ENCODE measurements at places on chromosomes 2 and 18.

DNA sequence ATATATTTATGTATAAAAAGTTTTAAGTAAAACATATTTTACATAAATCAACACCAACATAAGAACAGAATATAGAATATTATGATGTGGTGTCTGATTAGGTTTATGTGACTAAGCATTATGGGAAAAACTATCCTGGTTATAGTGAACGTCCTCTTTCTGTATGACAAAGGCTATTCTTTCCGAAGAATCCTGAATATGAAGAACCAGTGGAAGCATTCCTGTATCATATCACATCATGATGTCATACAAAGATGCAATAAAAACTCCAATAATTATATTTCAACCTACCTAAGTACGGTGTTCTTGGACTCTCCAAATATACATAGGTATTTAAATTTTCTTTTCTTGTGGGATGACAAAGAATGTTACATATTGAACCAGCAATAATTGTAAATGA is 37.5 kb upstream of the HDAC4 start:
- DNase-seq = no peak

DNA sequence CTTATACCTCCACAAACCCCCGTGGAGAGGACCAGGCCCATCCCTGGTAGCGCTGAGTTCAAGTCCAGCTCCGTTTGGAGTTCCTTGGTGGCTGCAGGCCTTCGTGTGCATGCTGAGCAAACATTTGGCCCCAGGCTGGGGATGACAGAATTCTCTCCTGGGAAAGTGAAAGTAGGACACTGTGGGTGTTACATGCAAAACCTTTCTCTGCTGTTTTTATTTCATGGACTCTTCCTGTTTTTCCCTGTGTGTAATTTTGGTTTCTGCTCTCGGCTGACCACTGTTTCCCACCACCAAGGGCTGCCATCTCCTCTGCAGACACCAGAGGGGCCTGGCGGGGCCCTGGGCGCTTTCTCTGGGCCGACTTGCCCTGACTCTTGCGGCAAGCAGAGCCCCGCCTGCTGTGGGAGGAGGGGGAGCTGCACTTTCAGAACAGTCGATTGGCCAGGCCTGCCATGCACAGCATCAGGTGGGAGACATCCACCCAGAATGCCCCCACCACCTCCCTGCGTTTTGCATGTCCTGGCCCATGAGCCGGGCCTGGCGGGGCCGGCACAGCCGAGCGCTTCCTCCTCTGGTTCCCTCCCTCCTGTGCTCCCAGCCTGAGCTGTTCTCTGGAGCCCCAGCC is 102.4 kb downstream of the CABLES1 start:
- DNase-seq = no peak

DNA sequence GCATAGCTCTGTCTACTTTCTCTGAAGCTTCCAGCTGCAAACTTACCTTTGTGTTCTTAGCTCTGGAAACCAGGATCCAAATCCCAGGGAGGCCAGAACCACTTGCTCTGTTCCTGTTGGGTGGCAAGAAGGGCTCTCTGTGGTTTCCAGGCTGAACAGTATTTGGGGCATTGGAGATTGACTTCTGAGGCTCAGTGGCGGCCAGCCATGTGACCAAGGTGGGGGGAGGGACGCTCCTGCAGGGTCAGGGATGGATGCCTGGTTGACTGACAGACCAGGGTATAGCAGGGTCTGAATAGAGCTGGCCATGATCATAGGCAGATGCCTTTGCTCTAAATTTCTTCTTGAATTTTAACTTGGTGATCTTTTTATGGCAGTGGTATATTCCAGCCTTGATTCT is 15.1 kb downstream of the SLC4A5 start:
- DNase-seq = no peak

DNA sequence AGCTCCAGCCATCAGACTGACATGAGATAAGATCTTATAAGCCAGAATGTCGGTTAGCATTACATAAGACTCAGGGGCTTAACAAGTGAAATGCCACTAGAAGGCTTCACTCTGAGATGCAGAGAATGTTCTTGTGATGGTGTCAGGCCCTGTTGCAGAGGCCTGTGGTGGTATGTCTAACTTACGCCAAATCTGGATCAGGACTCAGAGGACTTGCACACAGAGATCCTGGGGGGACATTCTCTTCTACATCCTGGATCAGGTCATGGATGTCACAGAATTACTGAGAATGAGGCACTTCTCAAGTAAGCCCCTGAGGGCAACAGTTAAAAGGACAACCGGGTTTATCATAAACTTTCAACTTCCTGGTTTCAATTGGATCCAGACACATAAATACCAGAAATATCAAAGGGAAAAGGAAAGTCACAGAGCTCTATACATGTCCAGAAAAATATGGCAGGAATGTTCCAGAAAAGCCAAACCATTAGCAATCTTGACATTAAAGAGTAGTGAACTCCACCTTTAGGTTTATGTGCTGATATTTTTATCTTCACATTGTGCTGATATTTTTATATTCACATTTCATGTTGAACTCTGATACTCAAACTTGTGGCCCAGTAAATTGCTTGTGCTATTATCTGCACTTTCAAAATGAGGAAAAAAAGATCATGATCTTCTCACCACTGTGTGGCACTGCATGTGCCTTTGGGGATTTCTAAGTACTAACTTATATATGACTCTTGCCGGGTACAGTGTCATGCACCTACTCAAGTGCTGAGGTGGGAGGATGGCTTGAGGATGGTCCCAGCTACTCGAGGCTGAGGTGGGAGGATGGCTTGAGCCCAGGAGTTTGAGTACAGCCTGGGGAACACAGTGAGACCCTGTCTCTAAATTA is 137.5 kb upstream of the RNF152 start:
- DNase-seq = no peak

GRCh38 chr2:159317392-159318088 is 31.0 kb upstream of the WDSUB1 start:
- DNase-seq = no peak

DNA sequence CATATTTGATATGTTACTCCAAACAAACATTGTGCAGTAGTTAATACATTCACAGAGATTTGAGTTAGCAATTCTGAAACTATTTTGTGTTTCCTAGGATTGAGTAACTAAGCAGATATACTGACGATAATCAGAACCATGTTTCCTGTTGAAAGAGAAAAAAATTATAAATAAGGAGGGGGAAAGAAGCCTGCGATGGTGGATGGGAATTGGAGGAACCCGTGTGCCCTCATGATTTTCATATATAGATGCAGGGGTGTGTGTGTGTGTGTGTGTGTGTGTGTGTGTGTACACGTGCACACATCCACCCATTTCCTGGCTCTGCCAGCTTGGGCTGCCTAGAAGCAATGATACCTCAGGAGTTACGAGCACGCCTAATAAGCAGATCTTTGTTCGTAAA is 56.9 kb downstream of the LPIN2 start:
- DNase-seq = no peak

DNA sequence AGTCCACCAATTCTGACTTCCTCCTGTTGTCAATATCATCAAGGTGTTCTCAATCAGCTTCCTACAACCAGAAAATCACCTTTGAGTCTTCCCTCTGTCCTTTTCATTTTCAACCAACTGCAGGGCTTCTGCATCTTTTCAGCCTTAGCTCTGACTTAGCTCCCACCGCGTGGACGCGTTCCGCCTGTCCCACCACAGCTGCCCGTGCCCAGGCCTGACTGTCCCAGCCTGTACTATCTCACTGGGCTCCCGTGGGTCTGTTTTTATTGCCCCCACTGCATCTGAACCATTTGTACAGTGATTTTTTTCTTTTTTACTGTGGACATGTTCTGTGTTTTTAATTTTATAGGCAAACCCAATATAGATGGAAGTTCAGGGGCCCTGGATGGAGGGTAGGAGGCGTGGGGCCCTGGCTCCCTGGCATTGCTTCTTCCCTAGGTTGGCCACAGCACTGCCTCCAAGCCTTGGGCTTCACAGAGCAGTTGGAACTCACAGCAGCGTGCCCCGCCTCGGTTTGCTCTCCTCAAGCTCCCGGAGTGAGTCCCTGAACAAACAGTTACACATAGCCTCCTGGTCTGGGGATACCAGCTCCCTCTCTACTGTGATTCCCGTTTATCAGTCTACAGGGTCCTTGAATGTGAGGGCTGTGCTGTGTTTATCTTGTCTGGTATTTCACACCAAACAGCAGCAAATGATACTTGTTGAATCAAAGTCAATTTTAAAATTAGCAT is 280.6 kb upstream of the PXDN start:
- no peak for DNase-seq

Measured in NCI-H2171 (cell line).